Suprapubic skin (tissue), 4 donors: ENCODE measurements at places on chromosomes 5 and 9. TPM values are rescaled to one million over a fixed set of nuclear protein-coding genes. Genes with fewer than 3 reads are reported as not detected.

NACC2 gene
- 14.9 TPM for total RNA-seq

DNA sequence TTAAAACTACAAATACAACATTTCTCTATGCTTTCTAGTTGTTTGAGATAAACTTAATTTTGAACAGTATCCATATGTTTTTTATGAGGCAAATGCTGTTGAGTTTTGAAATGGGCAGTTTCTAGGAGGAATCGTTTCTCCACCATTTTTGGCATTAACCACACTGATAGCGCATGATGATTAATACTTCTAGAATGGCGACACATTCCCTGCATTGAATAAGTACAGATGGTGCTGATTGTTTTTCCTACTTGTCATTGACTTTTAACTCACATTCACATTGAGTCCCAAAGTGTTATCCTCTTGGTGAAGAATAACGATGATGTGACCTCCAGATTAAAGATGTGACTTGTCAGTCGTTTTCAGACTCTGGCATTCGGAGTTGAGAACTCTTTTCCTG lies 6.5 kb upstream of the CCDC192 start:
- DNase-seq: no peak

GRCh38 chr5:156907667-156908066 lies 55.4 kb downstream of the TIMD4 start:
- DNase-seq: no peak

DNA sequence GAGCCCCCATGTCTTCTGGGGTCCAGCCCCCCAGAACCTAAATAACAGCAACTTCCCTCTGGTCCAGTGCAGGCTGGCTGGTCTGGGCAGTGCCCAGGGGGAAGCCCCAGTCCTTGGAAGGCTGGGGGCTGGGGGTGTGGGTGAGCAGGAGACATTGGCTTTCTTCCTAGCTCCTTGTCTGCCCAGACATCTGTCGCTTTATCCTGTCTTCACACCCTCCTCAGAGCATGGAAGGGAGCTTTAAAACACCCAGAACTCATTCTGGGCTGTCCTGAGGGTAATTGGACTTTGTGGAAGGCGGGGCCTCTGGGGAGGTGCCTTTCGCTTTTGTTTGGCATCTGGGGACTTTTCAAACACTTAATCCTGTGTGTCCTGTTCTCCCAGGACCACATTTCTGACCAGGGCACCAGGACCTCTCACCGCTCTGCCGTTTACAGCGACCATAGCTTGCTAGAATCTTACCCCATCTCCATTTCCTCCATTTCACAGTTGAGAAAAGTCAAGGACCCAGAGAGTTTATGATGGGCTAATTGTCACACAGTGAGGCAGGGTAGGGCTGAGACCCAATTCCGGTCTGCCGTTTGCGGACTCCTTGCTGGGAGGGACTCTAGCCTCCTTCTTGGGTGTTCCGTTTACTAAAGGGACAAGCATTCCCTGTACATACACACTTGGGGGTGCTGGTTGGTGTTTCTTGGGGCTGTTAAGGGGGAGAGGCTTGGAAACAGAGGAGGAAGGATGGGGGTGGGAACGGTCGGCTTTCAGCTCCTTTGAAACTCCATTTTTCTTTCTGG lies 1.1 kb downstream of the GSN start:
- DNase-seq: no peak
